Activated CD8-positive, alpha-beta memory T cell treated with anti-CD3 and anti-CD28 coated beads, Interleukin-2, amount 50 U/mL, for 48 hours (primary cell): ENCODE measurements at places on chromosomes 16 and 17.

DNA sequence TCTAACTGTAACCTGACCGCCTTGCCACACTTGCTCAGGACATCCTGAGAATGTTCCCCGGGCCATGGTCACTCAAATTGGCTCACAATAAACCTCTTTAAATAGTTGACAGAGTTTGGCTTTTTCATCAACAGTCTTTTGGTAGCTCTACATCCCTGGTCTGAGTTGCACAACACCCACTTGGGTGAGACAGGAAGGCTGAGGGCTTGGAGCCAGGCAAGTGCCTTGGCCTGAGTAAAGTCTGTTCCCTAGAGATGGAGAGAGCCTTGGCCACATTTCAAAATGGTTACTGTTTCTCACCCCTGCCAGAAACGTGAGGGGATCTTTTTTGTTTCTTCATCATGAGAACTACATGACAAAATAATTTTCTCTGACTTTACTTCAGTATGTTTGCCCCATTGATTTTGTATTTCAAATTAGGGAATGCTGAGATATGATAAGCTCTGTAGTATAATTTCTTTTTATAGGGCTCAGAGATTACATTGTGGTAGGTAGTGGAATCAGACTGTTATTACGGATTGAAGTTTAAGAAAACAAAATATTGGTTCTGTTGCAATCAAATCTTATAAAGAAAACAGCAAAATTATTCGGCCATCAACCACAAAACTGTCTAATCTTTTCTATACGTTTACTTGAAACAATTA lies 53.9 kb upstream of the NETO2 start:
- no peak for DNase-seq

DNA sequence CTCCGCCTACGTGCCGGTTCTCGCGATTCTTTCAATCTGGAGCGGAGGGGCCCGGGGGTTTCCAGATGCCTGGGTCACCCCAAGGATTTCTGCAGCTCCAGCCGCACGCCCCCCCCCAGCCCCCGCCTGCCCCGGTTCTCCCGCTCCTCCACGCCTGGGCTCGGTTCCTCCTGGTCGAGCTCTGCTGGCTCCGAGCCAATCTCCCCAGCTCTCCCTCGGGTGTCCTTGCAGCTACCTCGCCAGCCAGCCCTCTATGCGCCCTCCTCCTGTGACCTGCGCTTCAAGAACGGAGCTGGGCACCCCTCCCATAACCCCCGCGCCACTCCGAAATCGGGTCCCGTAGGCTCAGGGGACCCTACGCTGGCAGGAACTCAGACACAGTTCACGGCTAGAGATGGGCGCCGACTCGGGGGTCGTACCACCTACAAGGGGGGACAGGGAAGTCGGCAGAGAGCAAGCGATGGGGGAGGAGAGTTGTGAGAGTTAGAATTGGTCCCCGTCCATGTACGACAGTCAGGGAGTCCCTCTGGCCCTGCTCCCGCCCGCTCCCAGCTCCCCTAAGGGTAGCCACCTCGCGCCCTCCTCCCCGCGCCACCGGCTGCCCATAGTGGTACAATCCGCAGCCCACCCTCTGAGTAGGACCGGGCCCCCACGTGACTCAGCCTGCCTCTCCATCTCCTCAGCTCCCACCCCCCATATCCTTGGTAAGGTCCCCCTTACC lies 961 bp downstream of the FGF11 start:
- peak; percentile 79 for DNase-seq

DNA sequence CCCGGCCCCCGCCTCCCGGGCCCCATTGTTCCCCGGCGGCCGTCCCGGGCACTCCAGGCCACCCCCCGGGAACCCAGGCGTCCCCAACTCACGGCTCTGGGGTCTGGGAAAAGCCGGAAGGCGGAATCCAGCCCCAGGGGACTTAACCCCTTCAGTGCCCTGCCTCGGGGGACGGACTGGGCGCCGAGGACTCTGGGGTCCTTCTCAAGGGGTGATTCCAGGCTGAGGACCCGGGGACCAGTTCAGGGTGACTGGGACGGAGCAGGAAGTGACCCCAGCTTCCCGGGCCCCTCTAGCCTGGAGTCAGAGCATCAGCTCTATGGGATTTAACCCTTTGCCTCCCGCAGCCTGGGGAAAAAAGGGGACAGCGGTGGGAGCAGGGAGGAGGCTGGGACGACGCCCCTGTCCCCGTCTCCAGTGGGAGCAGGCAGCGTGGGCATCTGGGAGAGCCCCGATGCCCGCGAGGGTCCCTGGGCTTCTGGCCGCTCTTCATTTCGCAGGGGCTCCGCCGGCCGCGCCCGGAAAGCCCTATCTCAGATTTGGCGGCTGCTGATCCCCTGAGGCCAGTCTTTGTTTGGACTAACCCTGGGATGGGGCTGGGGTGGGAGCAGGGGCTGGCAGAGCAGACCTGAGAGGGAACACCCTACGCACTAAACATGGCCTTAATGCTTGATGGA lies at the start of gene ZNF629:
ZNF629 (minus strand) TSS at position 270 of the 677 bp plus-strand sequence. CDS start 2,723 bp downstream, outside the sequence.
- peak; percentile 71 for DNase-seq

GRCh38 chr16:59410451-59410850 lies 676.3 kb upstream of the GOT2 start:
- DNase-seq, result no peak

DNA sequence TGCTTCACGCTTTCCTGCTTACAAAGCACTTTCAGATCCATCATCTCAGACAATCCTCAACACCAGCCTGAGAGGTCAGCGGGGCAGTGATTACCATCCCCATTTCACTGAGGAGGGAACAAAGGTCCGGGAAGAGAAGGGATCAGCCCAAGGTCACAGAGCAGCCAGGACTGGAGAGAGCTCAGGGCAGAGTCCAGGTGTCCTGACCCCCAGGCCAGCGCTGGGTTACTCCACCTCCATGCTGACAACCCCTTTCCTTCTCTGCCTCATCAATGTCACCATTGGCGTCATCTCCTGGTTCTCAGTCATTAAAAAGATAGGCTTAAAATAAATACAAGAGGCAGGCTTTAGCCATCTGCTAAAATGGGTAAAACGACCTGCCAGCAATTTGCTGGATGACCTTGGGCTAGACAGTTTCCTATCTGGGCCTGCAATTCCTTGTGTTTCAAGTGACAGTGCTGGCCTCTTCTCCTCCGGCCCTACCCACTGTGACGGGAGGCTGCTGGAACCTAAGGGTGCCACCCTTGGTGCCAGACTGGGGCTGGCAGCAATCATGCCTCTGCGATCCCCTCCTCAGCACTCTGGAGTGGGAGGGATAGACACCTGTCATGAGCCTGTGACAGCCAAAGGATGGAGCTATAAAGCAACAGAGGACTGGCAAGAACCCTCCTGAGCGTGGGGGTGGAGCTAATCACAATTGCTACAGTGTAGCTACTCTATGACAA lies 79.5 kb upstream of the CCL1 start:
- DNase-seq, result no peak

GRCh38 chr17:59366773-59367656 lies 35.6 kb downstream of the YPEL2 start:
- DNase-seq, result no peak

DNA sequence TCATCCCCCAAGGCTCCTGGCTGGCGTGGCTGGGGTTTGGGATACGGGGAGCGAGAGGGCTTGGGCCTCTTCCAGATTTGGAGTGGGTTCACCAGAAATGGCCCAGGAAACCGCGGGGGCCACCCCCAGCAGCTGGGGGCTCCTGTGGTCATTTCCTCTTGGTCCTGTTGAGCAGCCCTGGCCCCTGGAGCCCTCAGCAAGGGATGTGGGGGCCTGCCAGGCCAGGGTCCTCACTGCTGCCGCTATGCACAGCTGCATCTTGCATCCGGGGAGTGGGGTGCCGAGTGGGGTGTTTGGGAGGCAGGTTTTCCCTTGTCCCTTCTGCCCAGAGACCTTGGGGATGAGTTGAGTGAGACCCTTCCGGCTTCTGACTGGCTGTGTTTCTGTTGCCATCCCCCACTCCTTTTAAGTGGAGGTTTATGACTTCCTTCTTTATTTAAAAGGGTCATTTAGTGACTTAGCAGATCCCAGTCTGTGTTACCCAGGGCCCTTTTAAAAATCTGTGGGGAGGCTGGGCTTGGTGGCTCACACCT lies 319.8 kb downstream of the SEC14L1 start:
- DNase-seq, result peak; percentile 69

DNA sequence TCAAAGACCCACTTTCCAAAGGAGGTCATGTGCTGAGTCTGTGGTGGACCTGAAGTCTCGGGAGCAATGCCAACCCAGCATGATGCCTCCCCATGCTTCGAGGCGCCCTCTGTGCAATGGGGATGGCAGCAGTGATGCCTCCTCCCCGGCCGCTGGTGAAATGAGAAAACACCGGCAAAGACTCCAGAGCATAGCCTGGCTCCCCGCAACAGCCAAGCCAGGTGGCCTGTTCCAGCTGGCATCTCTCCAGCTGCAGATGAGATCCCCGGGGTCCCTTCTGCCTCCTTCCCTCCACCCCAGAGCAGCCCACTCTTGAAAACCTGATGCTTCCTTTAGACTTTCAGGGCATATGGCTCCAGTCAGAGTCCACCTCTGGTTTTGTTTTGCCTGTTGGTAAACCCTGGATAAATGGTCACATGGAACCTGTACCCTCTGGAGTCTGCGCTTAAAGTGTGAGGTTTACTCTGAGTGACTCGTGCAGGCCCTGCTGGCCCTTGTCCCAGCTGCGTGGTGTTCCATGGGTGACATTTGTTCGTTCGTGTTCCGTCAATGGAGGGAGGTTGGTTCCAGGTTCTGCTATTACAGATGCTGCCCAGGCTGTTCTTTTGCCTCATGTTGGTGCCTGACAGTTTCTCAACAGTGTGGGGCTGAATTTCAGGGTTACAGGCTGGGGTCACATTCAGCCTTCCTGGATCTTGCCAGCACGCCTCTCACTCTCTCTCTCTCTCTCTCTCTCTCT lies 181.8 kb upstream of the CIBAR2 start:
- no peak for DNase-seq

DNA sequence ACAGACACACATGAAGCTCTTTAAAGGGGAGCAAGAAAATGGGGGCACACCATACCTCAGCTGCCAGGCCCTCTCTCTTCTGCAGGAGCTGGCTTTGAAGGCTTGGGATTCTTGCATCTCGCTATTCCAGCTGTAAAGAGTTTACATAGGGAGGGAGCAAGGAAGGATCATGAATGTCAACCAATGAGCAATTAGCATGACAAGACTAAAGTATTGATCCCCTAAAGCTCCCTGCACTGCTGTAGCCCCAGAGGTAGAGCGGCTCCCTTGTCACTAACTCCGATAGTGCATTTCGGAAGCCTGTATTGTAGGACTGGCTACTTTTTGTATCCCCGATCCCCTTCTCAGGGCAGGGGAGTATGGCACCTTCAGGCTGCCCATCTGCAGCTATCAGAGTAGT lies 113.4 kb upstream of the PMFBP1 start:
- no peak for DNase-seq

DNA sequence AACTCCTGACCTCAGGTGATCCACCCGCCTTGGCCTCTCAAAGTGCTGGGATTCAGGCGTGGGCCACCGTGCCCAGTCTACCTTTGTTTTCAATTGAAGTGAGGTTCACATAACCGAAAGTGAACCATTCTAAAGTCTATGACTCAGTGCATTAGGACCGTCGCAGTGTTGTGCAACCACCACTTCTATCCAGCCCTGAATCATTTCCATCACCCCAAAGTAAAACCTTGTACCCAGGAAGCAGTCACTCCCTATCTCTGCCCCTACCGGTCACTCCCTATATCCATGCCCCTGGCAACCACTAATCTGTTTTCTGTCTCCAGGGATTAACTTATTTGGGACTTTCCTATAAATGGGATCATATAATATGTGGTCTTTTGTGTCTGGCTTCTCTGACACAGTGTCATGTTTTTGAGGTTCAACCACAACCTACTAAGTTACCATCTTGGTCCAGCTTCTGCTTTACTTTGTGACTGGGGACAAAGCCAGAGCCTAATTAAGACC lies 28.3 kb upstream of the CDC42EP4 start:
- DNase-seq, result no peak

DNA sequence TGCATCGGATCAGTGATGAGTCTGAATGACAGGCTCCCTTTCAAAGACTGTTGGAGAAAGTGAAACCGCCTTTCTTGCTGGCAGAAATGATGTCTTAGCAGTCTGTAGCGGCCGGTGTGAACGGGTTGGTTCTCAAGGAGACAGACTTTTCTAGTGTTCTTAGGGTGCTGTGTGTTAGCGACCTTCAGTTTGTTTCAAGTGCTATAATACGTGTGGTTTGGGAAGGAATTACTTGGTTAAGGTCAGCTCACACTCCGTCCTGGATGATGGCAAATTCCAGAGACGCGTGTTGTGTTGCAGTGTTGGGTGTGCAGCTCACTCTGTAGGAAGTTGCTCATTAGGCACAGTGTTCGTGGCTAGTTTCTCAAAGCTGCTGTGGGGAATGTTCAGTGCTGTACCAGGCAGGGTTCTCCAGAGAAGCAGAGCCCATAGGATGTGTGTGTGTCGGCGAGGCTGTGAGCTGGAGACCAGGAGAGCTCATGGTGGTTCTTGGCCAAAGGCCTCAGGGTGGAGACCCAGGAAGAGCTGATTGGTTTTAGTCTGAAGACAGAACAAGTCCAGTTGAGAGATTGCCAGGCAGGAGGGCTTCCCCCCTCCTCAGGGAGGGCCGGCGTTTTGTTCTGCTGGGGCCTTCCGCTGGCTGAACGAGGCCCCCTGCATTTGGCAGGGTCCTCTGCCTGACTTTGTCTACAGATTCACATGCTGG lies 37.6 kb downstream of the ZNF750 start:
- no peak for DNase-seq

DNA sequence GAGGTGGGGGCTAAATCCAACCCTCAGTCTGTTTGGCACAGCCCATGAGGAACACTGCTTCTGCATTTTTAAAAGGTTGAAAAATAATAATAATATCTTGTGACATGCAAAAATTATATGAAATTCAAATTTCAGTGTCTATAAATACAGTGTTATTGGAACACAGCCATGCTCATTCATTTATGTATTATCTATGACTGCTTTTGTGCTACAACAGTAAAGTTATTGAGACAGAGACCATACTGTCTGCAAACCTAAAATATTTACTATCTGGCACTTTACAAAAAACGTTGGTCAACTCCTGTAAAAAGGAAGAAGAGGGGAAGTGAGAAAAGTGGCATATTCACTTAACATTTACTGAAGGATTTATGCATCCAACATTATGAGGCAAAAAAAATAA lies 3.1 kb downstream of the ABCA5 start:
- no peak for DNase-seq

DNA sequence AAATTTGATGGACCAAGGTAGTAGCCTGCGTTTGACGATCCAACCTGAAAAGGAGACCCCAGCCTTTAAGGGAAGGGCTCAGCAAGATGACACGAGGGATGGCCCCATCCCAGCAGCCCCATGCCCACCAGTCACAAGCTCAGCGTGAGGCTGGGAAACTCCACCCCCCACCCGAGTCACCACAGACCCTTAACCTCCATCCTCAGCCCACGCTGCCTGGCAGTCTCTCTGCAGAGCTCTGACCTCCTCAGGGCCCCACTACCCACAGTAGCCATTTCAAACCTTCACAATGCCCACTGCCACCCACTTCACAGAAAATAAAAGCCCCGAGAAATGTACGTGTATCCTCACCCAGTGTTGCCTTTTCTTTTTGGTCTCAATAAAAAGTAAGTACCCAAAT lies 18.7 kb downstream of the USP36 start:
- no peak for DNase-seq

GRCh38 chr17:28317966-28318758 lies 838 bp upstream of the TMEM97 start:
- no peak for DNase-seq
